Gastroesophageal sphincter (tissue), 4 donors: ENCODE measurements at places on chromosomes 3 and 15. TPM values are rescaled to one million over a fixed set of nuclear protein-coding genes. Genes with fewer than 3 reads are reported as not detected.

DNA sequence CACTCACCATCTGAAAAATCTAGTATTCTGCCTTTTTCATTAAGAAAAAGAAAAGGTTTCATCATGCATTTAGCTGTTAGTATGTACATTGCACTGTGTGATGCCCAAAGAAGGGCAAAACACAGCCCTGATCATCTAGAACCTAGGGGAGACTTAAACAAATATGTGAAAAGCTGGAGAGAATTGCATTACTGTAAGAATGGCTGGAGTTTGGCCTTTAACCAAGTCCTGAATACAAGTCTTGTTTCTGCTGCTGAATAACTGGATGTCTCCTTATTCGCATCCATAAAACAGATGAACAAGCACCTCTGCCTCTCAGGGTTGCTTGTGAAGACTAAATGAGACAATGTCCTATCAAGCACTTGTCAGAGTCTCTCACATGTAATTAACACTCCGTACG is 233.4 kb upstream of the LRTM1 start:
- no peak overlapping the region for H3K4me3 ChIP-seq
- no peaks in the 10 kb centered on the region for H3K4me1 ChIP-seq
- no peak overlapping the region for H3K27ac ChIP-seq
- no peaks in the 10 kb centered on the region for H3K27me3 ChIP-seq
- no peak for ATAC-seq

DNA sequence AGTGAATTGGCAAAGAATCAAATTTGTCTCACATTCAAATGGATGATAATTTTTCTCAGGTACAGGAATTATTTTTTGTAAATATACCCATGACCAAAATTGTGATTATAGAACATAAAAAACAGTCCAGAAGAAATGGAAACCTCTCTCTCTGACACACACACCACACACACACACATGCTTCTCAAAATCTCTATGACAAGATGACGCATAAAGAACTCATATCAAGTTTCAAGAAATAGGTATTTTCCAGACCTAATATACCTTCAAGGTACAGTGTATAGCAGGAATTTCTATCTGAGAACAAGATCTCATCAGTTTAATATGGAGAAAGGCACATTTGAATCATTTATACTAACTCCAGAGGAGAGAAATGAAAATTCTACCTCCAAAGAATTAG is 1069.1 kb upstream of the ALCAM start:
- no peak for ATAC-seq
- no peak overlapping the region for H3K27ac ChIP-seq
- H3K36me3 ChIP-seq, result no peaks in the 10 kb centered on the region
- H3K4me3 ChIP-seq, result no peak overlapping the region
- H3K27me3 ChIP-seq, result no peaks in the 10 kb centered on the region
- H3K4me1 ChIP-seq, result no peaks in the 10 kb centered on the region

DNA sequence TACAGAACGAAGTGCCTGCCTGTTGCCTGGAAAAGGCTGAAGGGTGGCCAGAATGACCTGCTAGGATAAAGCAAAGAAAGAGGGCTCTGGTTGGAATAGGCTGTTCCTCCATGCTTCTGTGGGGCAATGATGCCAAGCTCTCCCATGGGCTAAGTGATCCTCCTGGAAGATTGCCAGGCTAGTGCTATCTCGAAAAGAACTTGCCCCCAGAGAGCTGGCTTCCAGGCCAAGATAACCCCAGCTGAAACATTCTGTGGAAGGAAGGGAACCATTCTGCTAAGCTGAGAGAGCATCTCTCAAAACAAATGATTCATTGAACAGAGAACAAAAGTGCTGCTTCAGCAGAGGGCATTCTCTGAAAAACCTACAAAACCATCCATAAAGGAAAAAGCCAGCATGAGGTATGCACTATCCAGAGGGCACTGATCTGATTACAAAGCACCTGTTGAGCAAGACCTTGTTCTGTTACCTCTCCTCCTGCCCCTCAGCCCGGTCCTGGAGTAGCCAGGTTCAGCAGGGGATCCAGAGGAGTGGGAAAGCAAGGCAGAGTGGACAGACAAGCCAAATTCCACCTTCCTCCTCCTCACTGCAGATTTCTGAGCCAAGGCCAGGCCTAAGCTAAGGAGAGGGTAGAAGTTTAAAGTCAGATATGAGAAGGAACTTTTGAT is 31.9 kb upstream of the SPRED1 start:
- no peak for ATAC-seq
- no peaks in the 10 kb centered on the region for H3K27me3 ChIP-seq
- H3K4me1 ChIP-seq, result no peaks in the 10 kb centered on the region
- no peaks in the 10 kb centered on the region for H3K36me3 ChIP-seq

DNA sequence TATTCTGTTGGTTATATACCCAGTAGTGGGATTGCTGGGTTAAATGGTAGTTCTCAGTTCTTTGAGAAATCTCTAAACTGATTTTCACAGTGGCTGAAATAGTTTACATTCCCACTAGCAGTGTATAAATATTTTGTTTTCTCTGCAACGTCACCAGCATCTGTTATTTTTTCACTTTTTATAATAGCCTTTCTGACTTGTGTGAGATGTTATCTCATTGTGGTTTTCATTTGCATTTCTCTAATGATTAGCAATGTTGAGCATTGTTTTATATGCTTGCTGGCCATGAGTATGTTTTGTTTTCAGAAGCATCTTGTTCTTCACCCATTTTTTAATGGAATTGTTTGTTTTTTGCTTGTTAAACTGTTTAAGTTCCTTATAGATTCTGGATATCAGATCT is 612.7 kb upstream of the SGO1 start:
- ATAC-seq, result no peak
- H3K4me3 ChIP-seq, result no peak overlapping the region
- H3K36me3 ChIP-seq, result no peaks in the 10 kb centered on the region
- H3K27me3 ChIP-seq, result no peaks in the 10 kb centered on the region
- H3K27ac ChIP-seq, result no peak overlapping the region

DNA sequence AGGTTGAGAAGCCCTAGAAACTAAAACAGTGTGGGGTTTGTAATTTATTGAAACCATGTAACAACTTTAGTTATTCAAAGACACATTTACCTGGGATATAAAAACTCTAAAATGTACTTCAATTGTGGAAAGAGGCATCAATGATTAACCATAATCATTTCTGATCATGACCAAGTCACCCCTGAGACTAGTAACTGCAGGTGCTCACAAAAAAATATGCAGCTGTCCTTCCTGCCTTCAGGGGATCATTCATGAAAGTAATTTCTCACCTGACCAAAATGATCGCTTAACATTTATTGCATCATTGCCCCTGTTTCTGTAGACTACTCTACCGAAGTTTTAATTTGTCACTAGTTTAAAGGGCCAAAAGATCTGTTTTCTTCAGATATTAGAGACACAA is 9.0 kb downstream of the ACP3 start:
- no peak for ATAC-seq
- H3K4me3 ChIP-seq, result no peak overlapping the region
- no peak overlapping the region for H3K27ac ChIP-seq

- H3K27ac ChIP-seq, result no peak overlapping the region
- no peak for ATAC-seq
- peaks cover 31% of the 10 kb centered on the region for H3K27me3 ChIP-seq
- no peaks in the 10 kb centered on the region for H3K36me3 ChIP-seq
- no peak overlapping the region for H3K4me3 ChIP-seq
Observed at GRCh38 chr3:13688034-13688433, 139.1 kb downstream of the FBLN2 start.

DNA sequence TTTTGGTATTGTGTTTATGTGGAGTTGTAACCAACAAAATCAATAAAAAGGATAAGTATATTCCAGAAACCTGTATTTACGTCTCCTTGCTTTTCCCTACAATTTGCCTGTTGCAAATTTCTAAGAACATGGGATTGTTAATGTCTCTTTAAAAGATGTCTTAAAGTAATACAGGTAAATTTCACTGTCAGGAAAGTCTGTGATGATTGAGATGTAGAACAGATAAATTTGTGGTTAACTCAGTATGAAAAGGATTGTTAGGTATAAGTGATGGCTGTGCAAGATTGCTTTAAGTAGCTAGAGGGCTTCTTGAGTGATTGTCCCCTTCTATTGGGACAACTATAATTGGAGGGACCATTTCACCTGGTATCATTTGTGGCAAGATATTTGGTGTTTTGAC is 6.8 kb downstream of the PTPRG start:
- no peak overlapping the region for H3K27ac ChIP-seq
- ATAC-seq, result no peak
- H3K27me3 ChIP-seq, result no peaks in the 10 kb centered on the region
- no peaks in the 10 kb centered on the region for H3K4me1 ChIP-seq
- no peak overlapping the region for H3K4me3 ChIP-seq
- no peaks in the 10 kb centered on the region for H3K36me3 ChIP-seq

DNA sequence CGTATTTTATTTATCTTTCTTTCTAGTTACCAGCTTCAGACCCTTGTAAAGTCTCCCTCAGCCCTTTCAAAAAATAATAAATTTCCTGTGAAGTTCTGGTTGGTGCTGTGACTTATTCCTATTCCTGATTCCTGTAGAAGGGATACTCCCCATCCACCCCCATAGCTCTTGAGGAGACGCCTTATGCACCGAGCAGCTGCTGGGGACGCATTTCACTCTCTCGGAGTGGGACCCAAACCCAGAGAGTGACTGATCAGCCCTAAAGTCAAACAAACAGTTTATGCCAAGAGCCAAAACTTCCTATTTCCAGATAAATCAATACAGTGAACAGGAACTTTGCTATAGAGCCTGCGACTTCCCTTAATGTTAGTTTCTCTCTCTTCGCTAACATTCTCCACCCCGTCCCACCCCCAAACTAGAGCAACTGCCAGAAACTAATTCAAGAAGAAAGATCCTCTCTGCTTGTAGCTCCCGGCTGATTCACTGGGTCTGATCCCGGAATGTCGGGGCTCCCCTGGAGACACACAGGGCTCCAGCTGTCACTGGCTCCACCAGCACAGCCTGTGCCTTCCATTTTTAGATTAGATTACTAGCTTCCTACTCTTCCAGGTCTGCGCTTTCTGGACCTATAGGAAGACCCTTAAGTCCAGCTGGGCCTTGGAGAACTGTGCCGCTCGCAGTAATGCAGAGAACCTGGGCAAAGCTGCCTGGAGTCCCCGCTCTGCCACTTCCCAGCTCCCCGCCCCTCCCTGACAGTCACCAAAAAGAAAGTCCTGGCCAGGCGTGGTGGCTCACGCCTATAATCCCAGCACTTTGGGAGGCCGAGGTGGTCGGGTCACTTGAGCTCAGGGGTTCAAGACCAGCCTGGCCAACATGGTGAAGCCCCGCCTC is 45.2 kb downstream of the KLHL25 start:
- H3K27ac ChIP-seq, result peak overlapping the region; percentile 80
- H3K36me3 ChIP-seq, result peaks cover 44% of the 10 kb centered on the region
- peaks cover 40% of the 10 kb centered on the region for H3K4me1 ChIP-seq
- ATAC-seq, result peak; percentile 46
- H3K4me3 ChIP-seq, result peak overlapping the region; percentile 35

DNA sequence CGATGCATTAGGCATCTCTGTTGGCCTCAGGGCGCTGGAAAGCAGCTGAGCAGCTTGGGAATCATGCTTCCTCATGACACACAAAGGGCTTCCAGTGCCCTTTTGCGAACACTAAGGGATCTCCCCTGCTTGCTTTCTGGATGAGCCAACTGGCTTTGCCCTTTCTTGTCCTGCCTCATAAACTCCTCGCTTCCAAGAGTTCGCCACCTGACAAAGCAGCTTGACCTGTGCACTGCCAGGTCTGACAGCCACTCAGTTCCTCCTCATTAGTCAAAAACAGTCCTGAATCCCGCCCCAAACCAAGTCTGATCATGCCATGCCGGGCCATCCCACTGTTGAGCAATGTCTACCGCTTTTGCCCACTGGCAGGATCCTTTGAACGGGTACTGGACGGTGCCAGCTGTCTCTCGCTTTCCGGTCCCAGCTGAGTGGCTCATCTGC is 265.4 kb upstream of the LYSMD4 start:
- H3K4me1 ChIP-seq, result no peaks in the 10 kb centered on the region
- no peak overlapping the region for H3K27ac ChIP-seq
- H3K4me3 ChIP-seq, result no peak overlapping the region
- no peak for ATAC-seq
- H3K27me3 ChIP-seq, result no peaks in the 10 kb centered on the region

GRCh38 chr3:116643001-116643400 is 66.6 kb upstream of the TUSC7 start:
- no peaks in the 10 kb centered on the region for H3K27me3 ChIP-seq
- H3K27ac ChIP-seq, result no peak overlapping the region
- no peak for ATAC-seq
- H3K4me3 ChIP-seq, result no peak overlapping the region

DNA sequence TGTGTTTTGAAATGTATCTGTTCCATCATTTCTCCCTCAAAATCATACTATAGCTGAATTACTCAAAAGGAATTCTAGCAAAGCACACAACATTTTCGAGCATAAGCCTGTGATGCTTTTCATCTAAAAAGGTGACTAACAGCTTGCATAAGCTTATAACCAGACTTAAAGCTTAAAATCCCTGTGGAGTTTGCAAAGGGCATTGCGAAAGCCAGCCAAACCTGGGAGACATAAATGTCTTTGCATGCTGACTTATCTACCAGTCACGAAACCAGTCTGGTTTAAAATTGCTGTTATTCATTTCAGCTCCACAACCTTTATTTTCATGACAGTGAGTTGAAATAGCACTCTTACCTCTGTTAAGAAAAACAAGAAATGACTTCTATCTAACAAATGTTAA is 35.6 kb upstream of the LIPC start:
- peaks cover 8% of the 10 kb centered on the region for H3K27me3 ChIP-seq
- no peak overlapping the region for H3K27ac ChIP-seq
- no peak overlapping the region for H3K4me3 ChIP-seq
- H3K36me3 ChIP-seq, result no peaks in the 10 kb centered on the region
- no peak for ATAC-seq
- H3K4me1 ChIP-seq, result no peaks in the 10 kb centered on the region

- ATAC-seq, result no peak
- H3K27me3 ChIP-seq, result peaks cover 18% of the 10 kb centered on the region
- H3K4me1 ChIP-seq, result no peaks in the 10 kb centered on the region
- no peak overlapping the region for H3K27ac ChIP-seq
- H3K36me3 ChIP-seq, result no peaks in the 10 kb centered on the region
Observed at GRCh38 chr3:42288385-42288784, 22.4 kb upstream of the CCK start.

GRCh38 chr15:94130504-94130903 is 100.9 kb upstream of the MCTP2 start:
- no peak for ATAC-seq
- H3K4me3 ChIP-seq, result no peak overlapping the region
- H3K36me3 ChIP-seq, result no peaks in the 10 kb centered on the region
- H3K27me3 ChIP-seq, result no peaks in the 10 kb centered on the region
- no peak overlapping the region for H3K27ac ChIP-seq

- H3K4me1 ChIP-seq, result no peaks in the 10 kb centered on the region
- H3K36me3 ChIP-seq, result no peaks in the 10 kb centered on the region
- ATAC-seq, result no peak
- no peak overlapping the region for H3K4me3 ChIP-seq
Observed at GRCh38 chr3:56060521-56061278, 407.6 kb downstream of the ERC2 start.

GRCh38 chr3:32706348-32707025 is 21.5 kb downstream of the CNOT10 start:
- no peaks in the 10 kb centered on the region for H3K27me3 ChIP-seq
- H3K4me3 ChIP-seq, result no peak overlapping the region
- no peak overlapping the region for H3K27ac ChIP-seq
- H3K36me3 ChIP-seq, result peaks cover 31% of the 10 kb centered on the region
- no peaks in the 10 kb centered on the region for H3K4me1 ChIP-seq

- H3K27ac ChIP-seq, result no peak overlapping the region
- no peak for ATAC-seq
- H3K27me3 ChIP-seq, result no peaks in the 10 kb centered on the region
- no peaks in the 10 kb centered on the region for H3K36me3 ChIP-seq
Observed at GRCh38 chr3:67294341-67294740, 296.2 kb downstream of the KBTBD8 start.

The SUSD5 gene
- 2.7 TPM for total RNA-seq

The NEO1 gene
- 40.0 TPM for total RNA-seq

The FBXO40 gene
- 0.16 TPM for total RNA-seq

The CTDSPL2 gene
- total RNA-seq, result 74.7 TPM

The VIPR1 gene
- 3.8 TPM for total RNA-seq

The GNAT1 gene
- not detected for total RNA-seq

The FGD5 gene
- 18.7 TPM for total RNA-seq

The TAGLN3 gene
- 1.1 TPM for total RNA-seq

The IGF2BP2 gene
- total RNA-seq, result 5.8 TPM
